Epithelial cell of proximal tubule (primary cell): ENCODE measurements at places on chromosomes 2 and 18.
A peak's percentile ranks its signal among the peaks of the same experiment; 100 is the strongest.

- DNase-seq = no peak
These were observed 207.5 kb upstream of the FOSL2 start for GRCh38 chr2:28185153-28185552.

- DNase-seq = no peak
These were observed 395.6 kb downstream of the ARHGAP15 start for GRCh38 chr2:143524559-143525401.

DNA sequence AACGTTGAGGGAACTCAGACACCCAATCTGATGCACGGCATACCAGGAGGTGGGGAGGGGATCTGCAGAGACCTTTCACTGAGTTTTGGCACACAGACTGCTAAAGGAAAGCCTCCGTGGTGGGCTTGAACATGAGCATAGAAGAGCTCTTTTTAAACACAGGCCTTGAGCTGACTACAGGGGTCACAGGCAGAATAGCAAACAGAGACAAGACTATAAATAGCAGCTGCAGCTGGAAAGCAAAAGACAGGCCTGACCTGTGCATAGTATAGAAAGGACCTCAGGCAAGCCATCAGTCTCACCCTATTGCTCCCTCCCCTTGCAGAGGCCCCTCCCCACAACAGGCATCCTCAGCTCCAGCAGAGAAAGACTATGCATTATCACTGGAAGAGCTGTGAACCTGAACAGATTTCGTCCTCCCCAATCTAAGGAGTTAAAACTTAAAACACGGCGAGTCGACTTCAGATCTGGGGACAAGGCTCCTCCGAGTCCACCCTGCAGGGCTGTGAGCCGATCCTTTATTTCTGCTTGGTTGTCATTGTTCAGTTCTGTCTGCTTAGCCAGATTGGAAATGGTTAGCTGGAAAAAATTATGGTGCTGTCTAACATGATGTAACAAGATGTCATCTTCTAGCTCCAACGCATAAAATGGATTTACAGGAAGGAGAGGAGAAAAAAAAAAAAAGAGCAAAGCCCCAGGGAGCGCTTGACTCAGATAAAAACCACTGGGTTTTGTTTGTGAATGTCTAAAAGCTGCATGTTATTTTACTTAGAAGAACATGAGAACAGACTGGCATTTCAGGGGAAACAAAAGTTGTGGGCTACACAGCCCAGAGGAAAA lies 25.2 kb upstream of the LCLAT1 start:
- DNase-seq = no peak

DNA sequence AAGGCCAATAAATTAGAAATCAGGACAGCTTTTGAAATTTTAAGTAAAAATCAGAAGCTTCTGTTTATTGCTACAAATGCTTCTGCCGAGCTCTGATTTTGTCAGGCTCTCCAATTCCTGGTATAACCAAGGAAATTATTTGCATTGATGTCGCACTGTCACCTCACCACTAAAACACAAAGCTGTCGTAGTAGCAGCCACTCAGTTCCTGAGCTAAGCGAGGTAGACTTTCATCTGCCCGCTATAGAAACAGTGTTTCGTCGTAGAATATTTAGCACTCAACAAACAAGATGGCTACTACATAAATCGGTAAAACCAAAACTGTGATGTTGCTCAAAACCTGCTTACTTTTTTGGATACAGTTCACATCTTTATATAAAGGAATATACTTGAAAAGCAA lies 141.3 kb upstream of the FOSL2 start:
- no peak for DNase-seq

- DNase-seq = no peak
These were observed 39.7 kb downstream of the THUMPD2 start for GRCh38 chr2:39739386-39739785.

GRCh38 chr2:130834091-130834930 lies 2.4 kb upstream of the ARHGEF4 start:
- no peak for DNase-seq

- no peak for DNase-seq
These were observed 53.1 kb downstream of the PDCL3 start for GRCh38 chr2:100615886-100616285.

- DNase-seq = no peak
These were observed 38.1 kb downstream of the PLEK start for GRCh38 chr2:68403199-68403644.

DNA sequence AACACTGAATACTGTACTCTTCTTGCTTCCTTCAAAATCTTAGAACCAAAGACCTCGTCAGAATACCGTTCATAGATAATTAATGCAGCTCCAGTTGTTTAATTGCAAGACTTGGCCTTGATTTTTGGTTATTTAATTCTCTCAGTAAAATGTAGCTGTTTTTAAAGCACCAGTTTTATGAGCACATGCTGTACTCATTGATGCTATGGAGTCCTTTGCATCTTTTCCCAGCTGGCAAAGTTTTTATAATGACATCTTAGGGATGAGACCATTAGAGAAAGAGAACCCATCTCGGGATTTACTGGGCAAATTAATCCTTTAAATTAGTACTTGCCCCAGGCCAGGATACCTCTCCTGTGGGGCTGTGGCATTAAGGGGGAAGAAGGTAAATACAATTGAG lies 199.3 kb downstream of the MEMO1 start:
- DNase-seq = no peak

GRCh38 chr2:20578895-20579825 lies 71.7 kb downstream of the HS1BP3 start:
- peak; percentile 89 for DNase-seq

- no peak for DNase-seq
These were observed 550.2 kb upstream of the SETBP1 start for GRCh38 chr18:44130376-44130942.

- DNase-seq = no peak
These were observed 322.0 kb downstream of the SUCLG1 start for GRCh38 chr2:84137034-84137433.

DNA sequence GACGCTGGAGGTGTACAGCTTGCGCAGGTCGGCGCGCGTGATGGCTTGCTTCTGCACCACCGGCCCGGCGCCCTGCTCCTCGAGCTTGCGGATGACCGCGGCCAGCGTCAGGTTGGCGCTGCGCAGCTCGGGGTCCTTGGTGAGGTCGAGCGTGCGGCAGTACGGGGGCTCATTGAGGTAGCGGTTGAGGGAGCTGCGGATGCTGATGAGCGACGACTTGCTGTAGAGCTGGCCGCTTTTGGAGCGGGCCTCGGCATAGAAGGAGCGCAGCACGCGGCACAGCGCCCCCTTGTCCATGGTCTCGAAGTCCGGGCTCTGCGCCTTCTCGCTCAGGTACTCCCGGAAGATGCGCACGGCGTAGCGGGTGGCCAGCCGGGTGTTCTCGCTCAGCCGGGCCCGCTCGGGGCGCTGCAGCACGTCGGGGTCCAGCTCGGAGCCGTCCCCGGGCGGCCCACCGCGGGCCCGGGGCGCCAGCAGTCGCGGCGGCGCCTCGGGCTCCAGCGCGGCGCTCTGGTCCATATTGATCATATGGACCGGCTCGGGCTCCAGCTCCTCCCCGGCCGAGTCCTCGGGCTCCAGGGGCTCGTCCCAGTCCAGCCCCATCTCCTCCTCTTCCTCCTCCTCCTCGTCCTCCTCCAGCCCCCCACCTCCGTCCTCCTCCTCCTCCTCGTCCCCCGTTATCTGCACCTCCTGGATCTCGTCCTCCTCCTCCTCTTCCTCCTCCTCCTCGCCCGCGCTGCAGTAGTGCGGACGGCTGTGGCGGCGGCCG lies 523 bp downstream of the KCTD1 start:
- DNase-seq = no peak

DNA sequence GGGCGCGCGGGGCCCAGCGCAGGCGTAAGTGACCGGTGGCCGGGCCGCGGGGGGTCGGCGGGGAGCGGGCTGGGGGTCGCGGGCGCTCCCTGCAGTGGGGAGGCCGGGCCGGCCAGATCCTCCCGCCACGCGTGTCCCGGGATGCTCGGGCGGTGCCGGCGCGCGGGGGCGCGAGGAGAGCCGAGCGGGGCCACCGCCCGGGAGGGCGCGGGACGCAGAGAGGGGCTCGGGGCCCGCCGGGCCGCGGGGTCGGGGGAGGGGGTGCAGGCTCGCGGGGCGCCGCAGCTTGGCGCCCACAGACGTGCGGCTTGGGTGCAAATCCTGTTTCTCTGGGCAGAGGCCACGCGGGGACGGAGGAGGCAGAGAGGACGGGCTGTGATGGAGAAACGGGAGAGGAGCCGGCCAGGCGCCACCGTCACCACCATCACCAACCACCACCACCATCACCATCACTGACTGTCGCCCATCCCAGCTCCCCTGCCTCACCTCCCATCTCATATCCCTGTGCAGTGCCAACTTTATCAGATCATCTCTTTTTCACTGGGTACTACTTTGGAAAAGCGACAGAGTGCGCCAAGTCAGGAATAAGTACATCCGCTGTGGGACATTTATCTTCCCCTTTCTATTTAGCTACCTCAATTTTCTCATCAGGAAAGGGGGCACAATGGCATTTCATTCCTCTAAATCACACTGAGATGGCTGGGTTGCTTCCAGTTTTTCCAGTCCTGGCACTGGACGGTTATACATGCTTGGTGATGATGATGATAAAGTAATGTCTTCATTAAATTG lies 97.2 kb upstream of the GPR45 start:
- DNase-seq = no peak

GRCh38 chr2:205175831-205176230 lies 506.5 kb upstream of the NRP2 start:
- DNase-seq = no peak

DNA sequence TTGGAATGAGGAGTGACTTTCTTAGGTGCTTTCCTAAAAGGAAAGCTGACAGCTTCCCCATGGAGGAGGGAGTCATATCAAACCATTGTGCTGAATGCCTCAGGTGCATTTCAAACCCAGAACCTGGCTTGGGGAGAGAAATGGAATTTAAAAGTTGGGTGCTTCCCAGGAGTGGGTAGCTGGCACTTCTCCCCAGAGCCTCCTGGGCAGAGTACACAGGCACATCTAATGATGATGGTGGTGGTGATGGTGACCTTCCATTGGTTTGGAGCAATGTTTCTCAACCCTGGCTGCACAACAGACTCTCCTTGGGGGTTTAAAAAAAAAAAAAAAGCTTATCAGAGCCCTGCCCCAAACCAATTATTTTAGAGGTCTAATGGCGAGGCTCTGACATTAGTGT lies 8.3 kb downstream of the FOSL2 start:
- no peak for DNase-seq

GRCh38 chr2:72109904-72110303 lies 37.8 kb downstream of the CYP26B1 start:
- no peak for DNase-seq
